A549 treated with GW870086 at 1 μM for 4 hours (cell line): ENCODE measurements at places on chromosomes 2 and 18. TPM values are rescaled to one million over a fixed set of nuclear protein-coding genes. Genes with fewer than 3 reads are reported as not detected.

TMEFF2 gene
- total RNA-seq = 0.21 to 0.61 TPM (median 0.34 TPM) in 5 replicates

ITPRIPL1 gene
- not detected in 5 replicates for total RNA-seq

ALK gene
- not detected in 5 replicates for total RNA-seq

FAHD2B gene
- 10.4 to 11.9 TPM (median 11.6 TPM) in 5 replicates for total RNA-seq

MPP4 gene
- total RNA-seq = 0.07 to 0.14 TPM (median 0.13 TPM) in 3 of 5 replicates, not detected in the others

LIPG gene
- 0.19 to 0.34 TPM (median 0.27 TPM) in 5 replicates for total RNA-seq

DSG1 gene
- not detected in 5 replicates for total RNA-seq

FLACC1 gene
- 0.19 to 0.22 TPM in 2 of 5 replicates, not detected in the others for total RNA-seq

NT5C1B gene
- total RNA-seq = not detected in 5 replicates
